ENCODE measurements at places on chromosomes 2 and 18.
A peak's percentile ranks its signal among the peaks of the same experiment; 100 is the strongest.

DNA sequence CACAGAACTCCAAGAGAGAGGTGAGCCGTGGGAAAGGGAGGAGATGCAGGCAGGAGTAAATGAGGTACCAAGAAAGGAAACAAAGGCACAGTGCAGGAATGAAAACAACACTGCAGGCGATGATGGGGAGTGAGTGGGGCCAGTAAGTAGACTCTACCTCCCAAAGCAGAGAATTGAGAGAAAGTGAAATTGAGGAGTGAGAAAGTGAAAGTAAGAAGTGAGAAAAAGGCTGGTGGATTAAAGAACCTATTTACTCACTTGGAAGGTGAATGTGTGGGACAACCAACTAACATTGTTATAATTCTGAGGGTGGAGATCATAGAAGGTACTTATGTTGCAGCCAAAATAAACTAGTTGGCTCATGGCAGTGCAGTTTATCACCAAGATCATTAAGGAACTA lies 193.1 kb upstream of the TMEM200C start:
- DNase-seq = no peak

GRCh38 chr18:63883617-63884016 lies 3.9 kb upstream of the SERPINB2 start:
- DNase-seq = no peak

DNA sequence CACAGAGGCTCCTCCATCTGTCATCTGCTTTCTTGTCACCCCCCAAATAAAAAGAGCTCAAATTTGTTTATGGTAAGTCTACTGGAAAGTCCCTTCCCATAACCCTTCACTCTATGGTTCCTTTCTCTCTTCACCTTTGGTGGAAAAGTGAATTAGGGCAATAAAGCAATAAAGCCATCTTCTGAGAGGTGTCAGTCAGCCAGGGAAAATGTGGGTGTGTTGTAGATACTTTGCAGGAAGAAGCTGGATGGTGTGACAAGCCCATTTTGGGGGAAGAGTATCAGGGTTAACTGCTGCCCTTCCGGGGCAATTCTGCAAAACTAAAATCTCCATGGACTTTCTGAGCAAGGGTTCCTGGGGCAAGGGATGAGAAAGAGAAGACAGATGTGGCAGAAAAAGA lies 197.9 kb downstream of the SH3BP4 start:
- no peak for DNase-seq

GRCh38 chr2:181457741-181458425 lies 697 bp downstream of the ITGA4 start:
- peak; percentile 61 for DNase-seq

- no peak for DNase-seq
These were observed 48.0 kb downstream of the HDLBP start for GRCh38 chr2:241267249-241268067.

DNA sequence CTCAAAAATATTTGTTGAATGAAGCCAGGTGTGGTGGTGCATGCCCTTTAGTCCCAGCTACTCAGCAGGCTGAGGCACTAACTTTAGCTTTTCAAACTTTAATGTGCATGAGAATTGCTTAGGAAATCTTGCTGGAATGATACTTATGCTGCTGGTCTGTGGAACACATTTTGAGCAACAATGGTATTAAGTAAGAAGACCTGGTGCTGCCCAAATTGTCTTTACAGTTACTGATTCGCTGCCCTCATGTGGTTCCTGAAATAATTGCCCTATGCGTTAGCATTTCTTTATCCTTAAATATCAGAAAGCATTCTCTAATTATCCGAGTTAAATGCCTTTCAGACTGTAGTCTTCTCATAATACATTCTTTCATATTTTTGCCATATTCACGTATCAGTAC lies 76.0 kb upstream of the SESTD1 start:
- DNase-seq = peak; percentile 10

DNA sequence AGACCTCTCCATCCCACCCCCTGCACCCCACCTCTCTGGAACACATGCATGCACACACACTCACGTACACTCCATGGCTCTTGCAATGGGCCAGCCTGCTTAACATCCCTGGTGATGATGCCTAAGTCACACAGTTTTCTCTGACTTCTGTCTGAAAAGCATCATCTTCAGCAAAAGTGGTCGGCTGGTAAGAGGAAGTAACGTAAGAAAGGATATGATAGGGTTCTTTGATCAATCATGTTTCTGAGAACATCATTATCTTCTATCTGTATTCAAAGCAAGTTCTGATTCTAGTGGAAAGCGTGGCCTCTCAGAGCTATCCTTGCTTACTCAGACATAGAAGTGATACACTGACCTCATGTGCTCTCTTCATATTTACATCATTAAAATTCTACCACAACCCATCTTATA lies 11.4 kb upstream of the NDUFV2 start:
- peak; percentile 58 for DNase-seq

- no peak for DNase-seq
These were observed 180.4 kb downstream of the FAM210A start for GRCh38 chr18:13545955-13546354.

- no peak for DNase-seq
These were observed 44.1 kb upstream of the SIX3 start for GRCh38 chr2:44897406-44897805.

- no peak for DNase-seq
These were observed 268.5 kb downstream of the HAUS1 start for GRCh38 chr18:46372670-46373069.

DNA sequence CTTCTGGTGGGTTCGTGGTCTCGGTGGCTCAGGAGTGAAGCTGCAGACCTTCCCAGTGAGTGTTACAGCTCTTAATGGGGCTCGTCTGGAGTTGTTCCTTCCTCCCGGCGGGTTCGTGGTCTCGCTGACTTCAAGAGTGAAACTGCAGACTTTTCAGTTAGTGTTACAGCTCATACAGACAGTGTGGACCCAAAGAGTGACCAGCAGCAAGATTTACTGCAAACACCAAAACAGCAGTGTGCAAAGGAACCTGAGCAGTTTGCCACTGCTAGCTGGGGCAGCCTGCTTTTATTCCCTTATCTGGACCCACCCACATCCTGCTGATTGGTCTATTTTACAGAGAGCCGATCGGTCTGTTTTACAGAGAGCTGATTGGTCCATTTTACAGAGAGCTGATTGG lies 55.6 kb downstream of the CHRNA1 start:
- no peak for DNase-seq

GRCh38 chr2:72361042-72361441 lies 213.4 kb upstream of the CYP26B1 start:
- DNase-seq = no peak

GRCh38 chr2:176891105-176891504 lies 321.5 kb upstream of the HNRNPA3 start:
- DNase-seq = no peak

DNA sequence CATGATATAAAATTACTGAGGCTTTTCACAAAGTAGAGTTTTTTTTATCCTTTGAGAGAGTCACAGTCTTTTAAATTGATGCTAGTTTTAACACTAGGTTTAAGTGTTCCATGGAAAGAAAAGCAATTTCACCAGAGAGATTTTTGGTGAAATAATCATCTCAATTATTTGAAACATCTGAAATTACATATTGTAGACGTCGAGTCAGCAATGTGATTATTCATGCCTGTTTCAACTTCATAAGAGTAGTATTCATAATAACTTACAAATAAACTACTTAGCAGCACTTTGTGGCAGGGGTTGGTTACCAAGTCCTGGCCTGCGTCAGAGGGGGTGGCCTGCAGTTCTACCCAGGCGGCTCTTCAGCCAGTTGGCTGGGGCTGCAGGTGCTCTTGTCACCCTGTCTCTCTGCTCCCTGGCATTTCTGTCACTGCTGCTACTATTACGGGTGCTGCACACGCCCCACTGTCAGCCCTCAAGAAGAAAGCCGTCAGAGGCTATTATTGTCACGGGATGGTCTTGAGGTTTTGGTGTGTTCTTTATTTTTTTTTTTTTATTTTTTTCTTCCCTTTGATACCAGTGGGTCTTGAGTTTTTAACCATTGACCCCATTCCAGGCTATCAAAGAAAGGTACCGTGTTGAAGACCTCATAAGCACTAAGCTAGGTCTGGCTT lies 50.4 kb downstream of the MALT1 start:
- peak; percentile 23 for DNase-seq

DNA sequence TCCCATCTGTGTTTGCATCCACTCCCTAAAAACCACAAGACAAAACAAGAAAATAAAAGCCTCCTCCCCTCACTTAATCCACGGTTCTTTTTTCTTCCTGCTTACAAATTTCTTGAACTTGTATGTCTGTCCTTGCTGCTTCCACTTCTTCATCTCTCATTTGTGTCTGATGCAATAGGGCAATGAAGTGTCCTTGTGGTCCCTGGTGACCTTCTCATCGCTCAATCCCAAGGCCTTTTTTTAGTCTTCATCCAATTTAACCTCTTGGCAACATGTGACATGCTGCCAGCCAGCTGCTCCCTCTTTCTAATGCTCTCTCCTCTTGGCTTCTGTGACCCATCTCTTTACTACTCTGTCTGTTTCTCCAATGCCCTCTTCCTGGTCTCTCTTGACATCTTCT lies 87.6 kb downstream of the SEMA4F start:
- DNase-seq = no peak

GRCh38 chr2:217444932-217445331 lies 557.9 kb downstream of the TNS1 start:
- no peak for DNase-seq

DNA sequence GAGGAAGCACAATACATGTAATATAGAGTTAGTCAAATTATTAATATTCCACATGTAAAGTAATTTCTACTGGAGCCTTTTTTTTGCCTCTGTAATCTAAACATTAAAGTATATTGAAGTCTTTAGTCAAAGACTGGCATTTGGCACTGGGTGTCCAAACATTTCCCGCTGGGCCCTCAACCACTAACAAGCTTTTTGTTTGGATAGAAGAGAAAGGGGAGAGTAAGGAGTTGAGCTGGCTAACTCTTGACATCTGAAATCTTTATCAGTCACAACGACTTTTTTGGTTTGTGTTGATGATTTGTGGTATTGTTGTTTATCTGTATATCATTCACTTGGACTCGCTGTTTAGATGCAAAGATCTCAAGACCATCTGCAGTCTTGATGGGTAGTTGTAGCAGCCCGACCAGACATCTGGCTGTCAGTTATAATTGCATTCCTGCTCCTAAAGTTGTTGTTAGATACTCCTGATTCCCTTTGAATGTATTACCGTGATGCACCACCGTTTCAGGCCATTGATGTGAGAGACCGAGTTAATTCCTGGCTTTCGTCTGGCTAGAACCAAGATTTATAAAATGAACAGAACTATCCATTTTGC lies 379.6 kb downstream of the MTX2 start:
- no peak for DNase-seq

GRCh38 chr18:53864770-53865169 lies 359.7 kb downstream of the MBD2 start:
- no peak for DNase-seq

DNA sequence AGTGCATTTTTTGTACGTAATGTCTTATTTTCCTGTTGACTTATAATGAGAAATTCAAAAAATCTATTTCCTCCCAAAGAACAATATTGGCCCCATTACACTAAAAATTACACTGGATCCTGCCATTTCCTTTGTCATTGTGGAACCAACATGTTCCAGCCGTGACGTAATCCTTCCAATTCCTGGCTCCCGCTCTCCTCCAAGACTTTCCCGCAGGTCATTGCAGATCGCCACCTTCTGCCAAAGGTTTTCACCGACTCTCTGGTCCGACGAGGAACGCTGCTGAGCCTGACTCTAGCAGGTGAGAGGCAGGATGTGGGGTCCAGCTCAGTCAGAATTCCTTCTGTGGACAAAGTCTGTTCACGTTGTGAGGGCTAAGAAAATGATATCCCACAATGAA lies 38.0 kb downstream of the PTGR3 start:
- DNase-seq = no peak

- DNase-seq = no peak
These were observed 638.1 kb downstream of the DSC3 start for GRCh38 chr18:30404422-30404821.

- peak; percentile 87 for DNase-seq
These were observed 35.6 kb upstream of the PNO1 start for GRCh38 chr2:68121873-68122679.

DNA sequence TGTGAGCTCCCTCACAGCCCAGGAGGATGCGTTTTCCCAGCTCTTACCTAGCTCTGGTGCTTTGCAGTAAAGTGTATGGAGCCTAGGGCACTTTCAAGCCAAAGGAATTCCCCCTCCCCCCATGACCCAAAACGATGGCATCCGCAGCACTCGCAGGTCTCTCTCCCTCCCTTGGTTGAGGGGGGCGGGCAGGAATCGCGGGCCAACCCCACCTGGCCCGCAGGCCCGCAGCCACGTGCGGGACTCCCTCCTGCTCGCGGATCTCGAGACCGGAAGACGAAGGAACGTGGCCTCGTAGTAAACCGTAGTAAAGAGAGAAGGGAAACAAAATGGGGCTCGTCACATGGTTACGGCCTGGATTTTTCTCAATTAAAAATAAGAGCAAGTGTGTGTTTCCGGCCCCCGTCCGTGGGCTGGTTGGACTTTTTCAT lies 8.5 kb downstream of the IRS1 start:
- peak; percentile 74 for DNase-seq

DNA sequence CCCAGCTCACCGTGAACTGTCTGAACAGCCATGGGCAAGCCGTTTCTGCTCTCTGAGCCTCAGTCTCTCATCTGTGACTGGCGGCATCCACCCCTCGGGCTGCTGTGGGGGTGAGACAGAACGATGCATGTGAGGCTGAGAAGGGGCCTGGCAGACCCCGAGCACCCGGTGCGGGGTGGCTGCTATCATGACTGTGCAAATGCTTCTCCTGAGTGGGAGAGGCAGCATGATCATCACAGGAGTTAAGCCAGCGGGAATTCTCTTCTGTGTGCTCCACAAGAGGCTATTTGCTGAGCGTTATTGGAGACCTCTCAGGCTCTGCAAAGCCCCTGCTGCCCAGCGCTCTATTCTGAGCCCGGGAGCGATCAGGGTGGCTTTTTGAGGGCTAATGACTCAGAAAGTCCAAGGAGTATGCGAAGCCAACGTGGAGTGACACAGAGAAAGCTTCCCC lies 45.8 kb upstream of the ID2 start:
- DNase-seq = no peak

Measured in activated naive CD4-positive, alpha-beta T cell treated with anti-CD3 and anti-CD28 coated beads for 36 hours (primary cell).